Stimulated activated CD8-positive, alpha-beta memory T cell treated with anti-CD3 and anti-CD28 coated beads, Interleukin-15, amount 100 ng/mL, for 1 hour (primary cell): ENCODE measurements at places on chromosomes 3 and 15.

- no peak for DNase-seq
These were observed 4.3 kb downstream of the PDIA5 start for GRCh38 chr3:123071146-123071545.

DNA sequence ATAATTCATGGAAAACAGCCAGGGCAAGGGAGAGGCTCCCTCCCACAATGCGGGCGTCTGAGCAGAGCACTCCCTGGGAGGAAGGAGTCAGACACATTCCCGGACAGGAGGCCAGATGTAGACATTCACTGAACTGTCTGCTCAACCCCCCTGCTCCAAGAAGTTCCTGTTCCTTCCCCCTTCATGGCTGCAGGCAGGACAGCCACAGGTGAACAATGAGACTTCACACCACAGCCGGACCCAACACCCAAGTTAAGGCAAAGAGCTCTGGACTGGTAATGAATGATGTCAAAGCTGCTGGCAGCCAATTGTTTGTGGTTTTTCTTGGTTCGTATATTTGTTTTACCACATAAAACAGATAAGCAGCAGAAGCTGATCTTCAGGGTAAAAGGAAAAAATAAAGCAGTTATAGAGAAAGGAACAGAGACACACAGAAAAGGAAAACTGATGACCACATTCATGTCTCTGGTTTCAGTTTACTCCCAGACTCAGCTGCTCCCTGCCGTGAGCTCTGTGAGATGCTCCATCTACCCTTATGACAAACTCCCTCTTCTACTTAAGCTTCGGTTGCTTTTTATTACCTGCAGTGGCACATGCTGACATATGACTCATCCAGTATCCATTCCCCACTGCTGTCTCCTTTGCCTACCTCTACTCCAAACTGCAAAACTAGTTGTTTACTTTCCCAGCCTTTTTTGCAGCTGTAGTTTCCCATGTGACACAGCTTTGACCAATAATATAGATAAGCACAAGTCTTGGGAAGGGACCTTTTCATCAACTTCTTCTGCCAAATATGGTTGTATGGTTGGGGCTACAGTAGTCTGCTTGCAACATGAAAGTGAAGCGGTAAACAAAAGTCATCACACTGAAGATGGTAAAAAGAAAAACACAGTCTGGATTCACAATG is 33.1 kb downstream of the DZIP1L start:
- DNase-seq, result no peak

GRCh38 chr15:62809115-62809967 is 233.2 kb upstream of the TPM1 start:
- no peak for DNase-seq

DNA sequence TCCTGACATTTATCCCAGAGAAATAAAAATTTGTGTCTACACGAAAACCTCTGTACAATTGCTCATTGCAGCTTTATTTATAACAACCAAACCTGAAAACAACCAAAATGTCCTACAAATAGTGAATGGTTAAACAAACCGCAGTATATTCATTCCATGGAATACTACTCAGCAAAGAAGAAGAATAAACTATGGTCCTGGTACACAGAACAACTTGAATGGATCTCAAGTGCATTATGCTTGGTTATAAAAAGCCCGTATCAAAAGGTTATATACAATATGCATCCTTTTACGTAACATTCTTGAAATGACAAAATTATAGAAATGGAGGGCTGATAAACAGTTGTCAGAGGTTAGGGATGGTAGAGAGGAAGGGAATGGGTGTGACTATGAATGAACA is 3.7 kb downstream of the SEC22C start:
- DNase-seq, result no peak

DNA sequence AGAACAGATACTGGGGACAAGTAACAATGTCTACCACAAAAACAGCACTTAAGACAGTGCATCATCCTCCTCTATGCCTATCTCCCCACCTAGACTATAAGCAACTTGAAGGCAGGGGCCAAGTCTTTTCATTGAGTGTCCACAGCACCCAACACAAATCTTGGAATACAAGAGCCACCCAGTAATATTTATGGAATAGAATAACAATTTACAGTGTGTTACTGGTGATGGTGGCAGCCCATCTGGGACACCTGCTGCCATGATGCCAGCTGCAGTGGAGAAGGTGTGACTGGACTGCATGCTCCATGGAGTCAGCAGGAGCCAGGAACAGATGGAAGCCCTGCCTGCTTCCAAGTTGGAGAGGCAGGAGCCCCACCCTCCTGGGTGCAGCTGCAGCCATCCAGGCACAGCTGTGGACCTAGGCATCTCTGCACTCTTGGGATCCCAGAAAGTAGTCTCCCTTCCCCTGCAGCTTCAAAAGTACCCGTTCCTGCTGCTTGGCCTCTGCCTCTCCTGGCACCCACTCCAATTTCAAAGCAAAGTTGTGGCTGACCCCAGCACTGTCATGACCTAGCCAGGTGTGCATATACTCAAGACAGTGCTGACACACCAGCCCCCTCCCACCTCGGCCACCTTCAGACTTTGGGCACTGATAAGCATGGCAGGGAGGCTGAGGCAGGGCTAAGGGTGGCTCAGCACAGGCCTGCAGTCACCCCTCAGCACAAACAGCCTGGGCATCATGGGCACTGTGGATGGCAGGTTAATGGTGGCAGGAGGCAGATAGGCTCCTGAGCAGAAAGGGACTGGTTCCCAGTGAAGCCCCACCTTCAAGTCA is 94.5 kb downstream of the TPRA1 start:
- DNase-seq, result no peak

- DNase-seq, result no peak
These were observed 1.9 kb downstream of the DAG1 start for GRCh38 chr3:49471856-49472495.

DNA sequence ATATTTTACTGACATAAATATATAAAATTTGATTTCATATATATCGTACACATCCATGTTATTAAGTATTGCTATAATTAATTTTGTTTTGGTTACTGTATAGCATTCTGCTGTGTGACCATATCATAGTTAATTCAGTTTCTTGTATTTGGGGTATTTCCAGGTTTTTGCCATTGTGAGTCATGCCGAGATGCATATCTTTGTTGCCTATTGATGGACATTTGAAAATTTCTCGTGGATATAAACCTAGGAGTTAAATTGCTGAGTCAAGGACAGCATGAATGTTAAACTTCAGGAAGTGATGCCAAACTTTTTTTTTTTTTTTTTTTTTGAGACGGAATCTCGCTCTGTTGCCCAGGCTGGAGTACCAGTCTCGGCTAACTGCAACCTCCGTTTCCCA is 33.7 kb upstream of the GPR171 start:
- DNase-seq, result no peak

DNA sequence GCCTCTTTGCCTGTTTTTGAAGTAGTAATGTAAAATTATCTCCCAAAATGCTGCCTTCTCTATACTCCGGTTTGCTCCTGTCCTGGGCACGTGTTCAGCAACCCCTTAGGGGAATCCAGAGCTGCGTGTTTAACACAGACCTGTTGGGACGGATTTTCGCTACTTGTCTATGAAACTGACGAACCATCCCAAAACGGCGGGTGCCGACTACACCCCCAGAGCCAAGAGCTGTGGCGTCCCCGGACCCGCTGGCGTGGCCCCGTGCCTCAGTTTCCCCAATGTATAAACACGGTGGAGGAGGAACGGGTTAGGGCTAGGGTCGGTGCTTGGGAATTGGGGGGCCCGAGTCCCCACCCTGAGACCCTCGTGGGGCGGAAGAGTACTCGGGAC is 473 bp downstream of the FHIT start:
- no peak for DNase-seq

- no peak for DNase-seq
These were observed 196.6 kb upstream of the IL12A start for GRCh38 chr3:159792070-159792469.

DNA sequence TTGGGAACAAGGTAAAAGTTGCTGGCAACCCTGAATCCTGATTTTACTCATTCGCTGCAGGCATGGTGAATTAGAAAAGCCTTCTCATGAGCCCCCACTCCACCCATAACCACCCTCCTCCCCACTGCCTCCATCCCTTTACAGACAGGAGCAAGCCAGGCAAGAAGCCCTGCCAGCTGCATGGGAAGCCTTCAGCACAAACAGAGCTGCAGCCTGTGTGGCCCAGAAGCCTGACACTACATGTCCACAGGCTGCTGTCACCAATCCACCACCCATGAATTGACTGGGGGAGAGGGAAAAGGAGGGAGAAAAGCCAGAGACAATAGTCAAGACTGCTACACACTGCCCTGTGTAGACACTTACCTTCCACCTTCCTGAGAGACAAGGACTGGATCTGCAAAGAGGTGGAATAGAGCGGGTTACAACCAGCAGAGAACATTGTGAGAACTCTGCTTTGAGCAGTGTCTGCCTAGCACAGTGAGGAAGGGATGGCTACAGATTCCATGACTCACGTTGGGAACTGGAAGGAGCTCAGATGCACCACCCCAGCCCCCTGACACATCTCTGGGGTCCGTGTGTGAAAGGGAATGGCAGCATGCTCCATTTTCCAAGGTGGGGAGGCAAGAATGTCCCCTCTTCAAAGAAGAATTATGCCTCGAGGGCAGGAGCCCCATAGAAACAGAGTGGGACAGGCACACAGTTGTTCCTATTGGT is 33.9 kb downstream of the DZIP1L start:
- no peak for DNase-seq

DNA sequence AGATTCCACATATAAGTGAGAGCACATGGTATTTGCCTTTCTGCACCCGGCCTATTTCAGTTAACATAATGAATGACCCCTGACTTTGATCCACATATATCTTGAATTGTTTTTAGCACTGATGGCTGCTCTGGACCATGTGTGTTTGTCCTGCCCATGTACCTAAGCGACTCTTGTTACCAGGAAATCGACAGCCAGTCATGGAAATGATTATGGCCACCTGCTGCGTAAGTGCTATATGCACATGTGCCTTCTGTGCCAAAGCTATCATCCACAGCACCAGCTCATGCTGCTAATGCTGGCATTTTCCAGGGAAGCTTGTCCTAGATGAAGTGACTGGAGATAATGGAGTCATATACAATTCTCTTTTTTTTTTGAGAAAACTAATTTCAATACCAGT is 103.7 kb downstream of the PEX5L start:
- no peak for DNase-seq

DNA sequence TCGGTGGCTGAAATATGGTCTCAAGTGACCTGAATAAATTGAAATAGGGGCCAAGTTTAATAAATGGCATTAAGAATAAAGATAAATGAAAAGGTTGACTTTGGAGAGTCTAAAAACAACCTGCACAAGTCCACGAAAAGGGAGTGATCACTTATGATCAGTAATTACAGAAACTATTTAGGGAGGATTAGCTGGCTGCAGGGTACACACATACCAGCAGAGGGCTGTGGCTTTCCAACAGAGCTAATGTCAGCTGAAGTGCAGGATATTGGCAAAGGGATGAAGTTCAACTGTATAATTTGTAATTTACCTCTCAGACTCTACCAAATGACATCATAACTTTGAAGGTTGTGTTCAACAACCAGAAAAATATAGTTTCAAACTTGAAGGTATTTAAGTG is 86.8 kb downstream of the SYNPR start:
- no peak for DNase-seq
